NCI-H187 (cell line): ENCODE measurements at places on chromosomes 5 and 9.

DNA sequence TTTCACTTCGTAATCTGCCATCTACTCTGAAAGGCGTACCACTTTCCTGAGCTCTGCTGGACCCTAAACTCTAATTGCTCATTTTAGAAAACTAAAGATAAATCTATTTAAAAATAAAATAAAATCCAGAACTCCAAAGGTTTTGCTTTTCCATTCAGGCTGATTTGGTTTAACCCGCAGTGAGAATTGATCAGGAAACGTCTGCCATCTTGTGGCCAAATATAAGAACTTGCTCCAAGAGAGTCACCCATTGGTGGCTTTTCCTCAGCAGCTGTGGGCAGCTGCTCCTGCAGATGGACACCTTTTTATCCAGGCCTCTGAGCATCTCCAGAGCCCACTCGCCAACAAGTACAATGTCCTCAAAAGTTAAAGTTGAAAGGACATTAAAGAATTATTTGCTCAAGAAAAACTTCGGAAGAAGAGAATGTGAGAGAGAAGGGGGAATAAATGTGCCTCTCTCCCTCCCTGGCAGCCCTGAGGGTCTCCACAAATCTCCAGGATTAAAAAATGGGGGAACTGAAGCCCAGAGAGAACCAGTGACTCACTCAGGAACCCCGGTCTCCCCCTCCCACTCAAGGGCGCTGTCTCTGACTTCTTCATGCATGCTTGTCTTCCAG lies 4.1 kb downstream of the SAXO1 start:
- DNase-seq: peak; percentile 7

- DNase-seq: no peak
These were observed 20.6 kb downstream of the ARL15 start for GRCh38 chr5:54289769-54290168.

GRCh38 chr9:38226491-38226951 lies 157.5 kb upstream of the SHB start:
- DNase-seq: peak; percentile 84

DNA sequence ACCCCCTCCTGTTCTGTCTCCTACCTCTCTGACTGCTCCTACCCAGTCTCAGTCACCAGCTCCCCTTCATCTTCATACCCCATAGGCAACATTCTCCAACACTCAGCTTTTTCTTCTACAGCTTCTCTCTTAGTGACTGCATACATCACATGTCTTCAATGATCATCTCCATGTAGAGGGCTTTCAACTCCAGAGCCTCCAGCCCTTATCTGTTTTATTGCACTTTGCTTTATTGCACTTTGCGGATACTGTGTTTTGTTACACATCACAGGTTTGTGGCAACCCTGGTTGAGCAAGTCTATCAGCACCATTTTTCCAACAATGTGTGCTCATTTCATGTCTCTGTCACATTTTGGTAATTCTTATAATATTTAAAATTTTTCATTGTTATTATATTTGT lies 230.7 kb downstream of the DEPDC1B start:
- DNase-seq: no peak

DNA sequence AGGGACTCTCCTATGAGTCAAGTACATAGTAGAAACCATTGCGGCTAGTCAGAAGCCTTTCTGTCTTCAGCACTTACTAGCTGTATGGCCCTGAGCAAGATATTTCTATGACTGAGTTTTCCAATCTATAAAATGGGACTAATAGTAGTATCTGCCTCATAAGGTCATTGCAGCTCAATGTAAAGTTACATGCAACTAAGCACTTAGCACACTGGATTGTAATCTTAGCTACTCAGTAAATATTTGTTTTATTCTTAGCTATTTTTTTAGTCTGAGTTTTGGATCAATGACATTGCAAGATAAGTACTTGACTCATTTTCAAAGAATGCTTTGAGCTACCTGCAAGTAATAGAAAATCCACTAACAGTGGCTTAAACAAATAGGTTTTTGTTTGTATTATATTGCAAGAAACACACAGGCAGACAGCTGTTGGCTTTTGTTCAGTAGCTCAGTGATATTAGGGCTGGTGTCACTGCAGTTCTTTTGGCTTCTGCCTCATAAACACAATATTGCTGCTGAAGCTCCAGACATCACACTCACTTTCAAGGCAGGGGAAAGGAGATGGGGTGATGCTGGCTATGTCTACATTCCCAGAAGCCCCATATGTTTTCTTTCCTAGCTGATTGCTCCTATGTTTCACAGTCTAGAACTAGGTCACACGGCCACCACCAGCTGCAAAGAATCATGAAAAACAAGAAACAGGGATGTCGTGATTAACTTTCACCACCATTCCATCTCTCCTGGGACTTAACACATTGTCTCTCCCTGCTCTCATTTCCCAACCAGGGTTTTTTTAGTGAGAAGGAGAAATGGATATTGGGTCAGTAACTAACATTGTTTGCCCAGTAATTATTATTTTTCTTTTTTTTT lies 26.9 kb upstream of the FAT2 start:
- no peak for DNase-seq

DNA sequence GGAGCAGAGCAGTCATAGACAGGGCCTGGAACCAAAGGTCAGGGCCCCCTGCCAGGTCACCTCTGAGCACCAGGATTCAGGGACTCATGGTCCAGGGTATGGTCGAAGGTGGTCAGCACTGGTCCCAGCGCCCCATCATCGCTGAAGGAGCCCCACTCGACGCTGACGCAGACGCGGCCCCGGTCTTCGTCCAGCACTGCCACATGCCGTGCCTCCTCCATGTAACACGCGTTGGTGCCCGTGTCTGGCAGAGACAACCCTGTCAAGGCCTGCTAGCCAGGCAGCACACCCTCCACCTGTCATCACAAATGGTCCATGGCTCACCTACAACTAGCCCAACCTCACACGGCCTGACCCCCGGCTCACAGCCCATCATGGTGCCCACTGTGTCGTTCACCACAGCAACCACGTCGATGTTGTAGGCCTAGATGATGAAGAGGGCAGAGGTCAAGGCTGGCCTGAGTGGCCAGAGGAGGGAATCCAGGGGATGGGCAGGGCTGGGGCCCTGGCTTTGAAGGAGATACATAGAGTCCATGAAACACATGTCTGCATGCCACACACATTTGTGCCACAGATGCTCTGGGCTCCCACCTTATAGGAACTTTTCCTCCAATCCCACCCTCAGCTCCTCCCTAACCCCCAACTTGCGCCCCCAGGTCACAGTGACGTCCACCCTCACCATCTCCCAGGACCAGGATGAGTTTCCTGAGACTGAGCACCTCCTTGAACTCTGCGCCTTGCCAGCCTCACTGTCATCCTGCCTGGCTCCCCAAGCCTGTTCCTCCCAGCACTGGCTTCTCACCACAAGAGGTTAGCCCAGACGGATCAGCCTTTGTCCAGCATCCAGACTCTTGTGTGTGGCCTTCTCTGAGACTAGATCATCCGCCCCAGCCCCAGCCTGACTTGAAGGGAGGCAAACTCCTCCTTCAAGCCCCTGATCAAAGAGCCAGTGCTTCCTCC lies 9.5 kb downstream of the HK3 start:
- no peak for DNase-seq

GRCh38 chr5:51347704-51348103 lies 35.5 kb upstream of the ISL1 start:
- DNase-seq: no peak

GRCh38 chr9:113154946-113155345 lies 4.1 kb downstream of the SLC31A2 start:
- DNase-seq: no peak

DNA sequence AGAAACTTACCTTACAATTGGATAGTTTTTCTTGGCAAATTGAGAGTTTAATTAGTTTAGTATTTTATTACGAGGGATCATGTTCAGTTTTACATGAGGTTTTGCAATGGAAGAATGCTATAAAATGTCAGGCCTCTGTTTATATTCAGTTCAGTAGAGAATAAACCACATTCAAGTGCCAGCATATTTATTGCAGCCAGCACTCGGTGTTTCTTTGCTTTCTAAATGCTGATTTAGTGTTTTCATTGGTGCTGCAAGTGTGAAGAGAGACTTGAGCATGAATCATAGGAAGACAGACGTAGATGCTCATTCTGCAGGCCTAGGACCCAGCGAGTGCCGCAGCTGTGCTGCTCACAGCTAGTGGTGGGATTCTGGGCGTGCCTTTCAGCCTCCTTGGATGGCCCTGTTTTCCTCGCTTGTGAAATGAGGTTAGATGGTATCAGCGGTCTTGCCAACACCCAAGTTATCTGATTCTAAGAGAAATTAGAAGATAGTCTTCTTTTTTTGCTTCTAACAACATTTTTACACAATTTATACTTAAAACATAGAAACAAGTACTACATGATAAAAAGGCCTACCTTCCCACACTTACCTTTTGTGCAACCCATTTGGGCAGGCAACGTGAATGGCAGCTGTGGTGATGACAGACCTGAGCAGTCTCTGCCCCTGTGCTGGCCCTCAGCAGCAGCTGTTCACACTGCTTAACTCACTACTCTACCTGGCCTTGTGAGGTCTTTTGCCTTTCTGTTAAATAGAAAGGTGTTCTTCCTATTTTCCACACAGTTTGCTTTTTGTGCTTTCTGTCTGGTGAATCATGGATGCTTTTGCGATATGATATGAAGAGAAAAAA lies 26.8 kb upstream of the TNFAIP8 start:
- DNase-seq: no peak

DNA sequence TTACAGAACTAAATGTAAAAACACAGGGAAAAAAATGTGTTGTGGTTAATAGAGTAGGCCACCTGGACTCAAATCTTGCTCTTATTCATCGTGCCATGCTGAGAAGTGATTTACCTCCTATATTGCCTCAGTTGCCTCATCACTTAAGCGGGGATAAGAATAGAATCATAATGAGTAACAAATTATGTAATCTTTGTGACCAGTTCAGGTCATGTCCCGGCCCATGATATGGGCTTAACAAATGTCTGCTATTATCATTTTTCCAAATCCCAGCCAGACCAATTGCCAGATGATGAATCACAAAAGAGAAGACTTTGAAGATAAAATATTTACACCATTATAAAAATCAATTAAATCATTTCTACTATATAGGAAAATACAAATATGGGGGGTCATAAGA lies 89.8 kb downstream of the CDH6 start:
- DNase-seq: no peak

GRCh38 chr9:124411514-124412227 lies 3.6 kb downstream of the PSMB7 start:
- no peak for DNase-seq

- DNase-seq: no peak
These were observed 2245.5 kb upstream of the WWC1 start for GRCh38 chr5:166045961-166046360.

DNA sequence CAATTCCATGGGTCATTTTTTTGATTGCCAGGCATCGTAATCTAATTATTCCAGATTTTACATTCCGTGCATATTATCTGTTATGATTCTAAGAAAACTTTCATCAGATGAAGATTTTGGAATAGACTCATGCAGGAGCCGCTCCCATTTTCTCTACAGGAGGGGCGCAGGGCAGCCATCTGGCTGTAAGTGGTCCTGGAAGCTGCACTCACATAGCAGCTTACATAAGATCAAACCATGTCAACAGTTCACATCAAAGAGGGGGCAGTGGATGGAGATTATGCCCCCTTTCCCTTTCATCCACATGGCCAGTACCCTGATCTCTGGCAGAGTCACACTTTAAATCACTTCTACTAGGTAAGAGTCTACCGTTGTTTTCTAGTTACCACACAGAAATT lies 73.3 kb upstream of the PCA3 start:
- no peak for DNase-seq

- DNase-seq: no peak
These were observed 3.7 kb upstream of the DNAJC25 start for GRCh38 chr9:111627260-111627963.
